Stimulated activated CD8-positive, alpha-beta memory T cell treated with anti-CD3 and anti-CD28 coated beads, Interleukin-4, amount 100 ng/mL, for 1 hour (primary cell): ENCODE measurements at places on chromosomes 13 and 19.

DNA sequence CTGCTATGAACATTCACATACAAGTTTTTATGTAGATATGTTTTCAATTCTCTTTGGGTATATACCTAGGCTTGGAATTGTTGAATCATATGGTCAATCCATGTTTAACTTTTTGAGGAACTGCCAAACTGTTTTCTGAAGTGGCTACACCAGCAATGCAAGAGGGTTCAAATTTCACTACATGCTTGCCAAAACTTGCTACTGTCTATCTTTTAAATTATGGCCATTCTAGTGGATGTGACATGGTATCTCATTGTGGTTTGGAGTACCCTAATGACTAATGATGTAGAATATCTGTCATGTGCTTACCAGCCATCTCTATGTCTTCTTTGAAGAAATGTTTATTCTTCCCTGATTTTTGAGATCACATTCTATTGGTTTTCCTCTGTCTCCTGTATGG is 860.3 kb downstream of the DIAPH3 start:
- no peak for DNase-seq

- DNase-seq: no peak
Measured at GRCh38 chr19:15436012-15436825, 13.5 kb downstream of the WIZ start.

GRCh38 chr13:36354842-36355623 is 8.8 kb upstream of the SPART start:
- DNase-seq: no peak

DNA sequence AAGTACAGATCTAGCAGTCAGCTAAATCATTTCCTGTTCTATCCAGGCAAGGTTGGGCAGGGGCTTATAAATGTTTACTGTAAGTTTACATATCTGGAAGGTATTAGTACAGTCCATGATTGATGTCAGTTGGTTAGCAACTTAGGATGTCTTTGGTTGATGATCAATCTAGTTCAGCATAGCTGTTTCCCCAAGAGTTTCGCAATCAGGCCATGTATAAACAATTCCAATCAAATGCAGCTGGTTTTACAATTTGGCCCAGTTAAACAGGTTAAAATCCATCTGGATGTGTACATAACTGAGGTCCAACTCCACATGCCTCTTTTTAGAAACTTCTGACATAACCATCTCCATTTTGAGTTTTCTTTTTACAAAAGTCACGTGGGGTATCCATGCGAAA is 6.9 kb downstream of the ZNF221 start:
- DNase-seq: no peak

DNA sequence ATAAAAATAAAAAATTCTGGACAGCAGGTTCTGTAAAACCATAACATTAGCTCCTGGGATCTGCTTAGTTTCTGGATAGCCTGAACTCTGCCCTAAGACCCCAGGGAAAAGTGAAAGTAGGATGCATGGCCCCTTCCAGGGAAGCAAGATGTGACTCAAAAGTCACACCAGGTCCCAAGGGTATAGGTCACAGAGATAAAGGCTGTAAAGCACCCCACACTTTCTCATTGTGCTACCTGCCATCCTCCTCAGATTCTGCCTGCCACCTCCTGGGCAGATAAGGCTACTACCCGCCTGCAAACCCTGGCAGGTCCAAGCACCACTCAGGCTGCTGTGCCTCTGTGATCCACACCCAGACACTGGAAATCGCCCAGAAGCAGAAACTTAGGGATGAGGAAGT is 20.6 kb downstream of the FFAR2 start:
- DNase-seq: peak; percentile 27

GRCh38 chr19:35793381-35794165 is 18.2 kb downstream of the ARHGAP33 start:
- DNase-seq: no peak
